ENCODE measurements at places on chromosomes 4 and X.

DNA sequence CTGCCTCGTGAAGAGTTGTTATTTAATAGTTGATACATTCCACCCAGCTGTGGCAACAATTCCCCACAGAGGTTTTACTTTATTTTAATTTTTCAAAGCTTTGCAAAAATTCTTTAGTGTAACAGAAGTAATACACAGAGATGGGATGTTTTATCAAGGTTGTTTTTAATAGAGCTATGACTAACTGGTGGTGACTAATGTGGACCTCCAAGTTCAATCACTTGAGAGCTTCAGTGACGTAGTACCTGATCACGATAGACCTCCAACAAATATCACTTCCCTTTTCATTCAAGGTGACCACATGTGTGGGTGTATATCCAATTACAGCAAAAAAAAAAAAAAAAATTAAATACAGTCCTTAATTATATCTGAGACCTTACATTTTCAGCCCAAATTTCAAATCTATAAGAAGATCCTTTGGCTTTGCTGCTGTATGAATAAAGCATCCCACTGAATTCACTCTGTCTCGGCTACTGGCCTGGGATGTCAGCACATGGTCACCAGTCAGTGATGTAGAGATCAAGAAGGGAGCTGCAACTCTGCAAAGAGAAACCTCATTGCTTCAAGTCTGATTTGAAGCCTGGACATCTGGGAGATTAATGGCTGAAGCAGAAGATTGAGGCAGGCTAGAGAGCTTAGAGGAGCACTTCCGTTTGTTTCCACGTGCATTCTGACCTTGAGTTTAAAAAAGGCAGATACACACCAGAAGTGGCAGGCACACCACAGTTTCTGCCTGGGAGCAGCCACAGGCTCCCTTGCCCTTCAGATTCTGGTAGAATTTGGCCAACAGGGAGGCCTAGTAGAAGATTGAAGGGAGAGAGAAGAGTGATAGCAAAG lies 345.9 kb upstream of the NOCT start:
- DNase-seq = no peak

GRCh38 chr4:16843831-16844508 lies 54.5 kb downstream of the LDB2 start:
- no peak for DNase-seq

DNA sequence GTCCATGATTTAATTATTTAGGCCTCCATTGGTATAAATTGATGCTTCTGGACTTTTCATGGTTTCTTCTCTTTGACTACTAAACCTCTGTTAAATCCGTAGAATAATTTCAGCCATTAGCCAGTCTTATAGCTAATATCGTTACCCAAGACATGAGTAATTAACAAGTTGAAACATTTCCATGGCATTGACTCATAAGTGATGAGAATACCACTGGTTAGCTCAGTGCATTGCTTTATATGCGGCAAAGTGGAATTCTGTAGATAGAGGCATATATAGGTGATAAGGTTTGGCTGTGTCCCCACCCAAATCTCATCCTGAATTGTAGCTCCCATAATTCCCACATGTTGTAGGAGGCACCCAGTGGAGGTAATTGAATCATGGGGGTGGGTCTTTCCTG lies 80.6 kb downstream of the VCX2 start:
- DNase-seq = no peak

GRCh38 chr4:155785828-155786227 lies 27.0 kb downstream of the GUCY1B1 start:
- DNase-seq = no peak

- no peak for DNase-seq
These were observed 1425.8 kb downstream of the PCDH7 start for GRCh38 chr4:32145987-32146386.

GRCh38 chr4:68366600-68366999 lies 16.7 kb upstream of the YTHDC1 start:
- DNase-seq = no peak

GRCh38 chr4:145042601-145043285 lies 55.3 kb downstream of the ANAPC10 start:
- DNase-seq = no peak

DNA sequence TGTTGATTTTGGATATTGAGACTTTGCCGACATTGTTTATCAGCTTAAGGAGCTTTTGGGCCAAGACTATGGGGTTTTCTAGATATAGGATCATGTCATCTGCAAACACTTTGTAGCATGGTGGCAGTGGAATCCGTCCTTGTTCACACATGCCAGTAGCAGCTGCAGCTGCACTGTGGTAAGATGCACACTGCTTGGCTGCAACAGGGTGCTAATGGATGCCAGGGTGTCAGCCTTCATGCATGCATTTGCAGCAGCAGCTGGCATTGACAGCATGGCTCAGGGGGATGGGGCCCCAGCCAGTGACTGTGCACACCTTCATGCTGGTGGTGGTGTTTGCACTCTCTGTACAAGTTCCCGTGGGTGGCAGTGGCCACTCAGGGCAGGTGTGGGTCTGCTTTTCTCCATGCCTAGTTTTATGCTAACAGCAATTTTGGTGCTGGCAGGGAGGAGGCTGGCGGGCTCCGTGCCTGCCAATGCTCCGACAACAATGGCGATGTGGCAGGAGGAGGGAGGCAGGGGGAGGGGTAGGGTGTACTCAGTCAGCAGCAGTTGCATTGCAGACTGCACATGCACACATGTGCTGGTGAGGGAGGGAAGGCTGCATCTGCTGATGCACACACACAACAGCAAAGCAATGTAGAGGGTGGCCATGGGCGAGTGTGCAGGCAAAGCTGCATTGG lies 37.5 kb downstream of the BEX3 start:
- DNase-seq = no peak

DNA sequence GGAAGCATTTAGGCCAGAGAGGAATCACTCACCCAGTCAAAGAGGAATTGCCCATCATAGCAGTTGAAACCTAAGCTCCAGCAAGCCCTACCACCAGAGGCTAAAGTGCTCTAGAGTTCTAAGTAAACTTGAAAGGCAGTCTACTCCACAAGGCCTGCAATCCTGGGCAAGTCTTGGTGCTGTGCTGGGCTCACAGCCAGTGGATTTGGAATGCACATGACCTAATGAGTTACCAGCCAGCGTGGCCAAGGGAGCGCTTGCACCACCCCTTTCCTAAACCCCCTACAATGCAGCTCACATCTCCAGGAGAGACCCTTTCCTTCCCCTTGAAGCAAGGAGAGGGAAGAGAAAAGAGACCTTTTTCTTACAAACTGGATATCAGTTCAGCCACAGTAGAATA lies 445.7 kb downstream of the GASK1B start:
- DNase-seq = no peak

DNA sequence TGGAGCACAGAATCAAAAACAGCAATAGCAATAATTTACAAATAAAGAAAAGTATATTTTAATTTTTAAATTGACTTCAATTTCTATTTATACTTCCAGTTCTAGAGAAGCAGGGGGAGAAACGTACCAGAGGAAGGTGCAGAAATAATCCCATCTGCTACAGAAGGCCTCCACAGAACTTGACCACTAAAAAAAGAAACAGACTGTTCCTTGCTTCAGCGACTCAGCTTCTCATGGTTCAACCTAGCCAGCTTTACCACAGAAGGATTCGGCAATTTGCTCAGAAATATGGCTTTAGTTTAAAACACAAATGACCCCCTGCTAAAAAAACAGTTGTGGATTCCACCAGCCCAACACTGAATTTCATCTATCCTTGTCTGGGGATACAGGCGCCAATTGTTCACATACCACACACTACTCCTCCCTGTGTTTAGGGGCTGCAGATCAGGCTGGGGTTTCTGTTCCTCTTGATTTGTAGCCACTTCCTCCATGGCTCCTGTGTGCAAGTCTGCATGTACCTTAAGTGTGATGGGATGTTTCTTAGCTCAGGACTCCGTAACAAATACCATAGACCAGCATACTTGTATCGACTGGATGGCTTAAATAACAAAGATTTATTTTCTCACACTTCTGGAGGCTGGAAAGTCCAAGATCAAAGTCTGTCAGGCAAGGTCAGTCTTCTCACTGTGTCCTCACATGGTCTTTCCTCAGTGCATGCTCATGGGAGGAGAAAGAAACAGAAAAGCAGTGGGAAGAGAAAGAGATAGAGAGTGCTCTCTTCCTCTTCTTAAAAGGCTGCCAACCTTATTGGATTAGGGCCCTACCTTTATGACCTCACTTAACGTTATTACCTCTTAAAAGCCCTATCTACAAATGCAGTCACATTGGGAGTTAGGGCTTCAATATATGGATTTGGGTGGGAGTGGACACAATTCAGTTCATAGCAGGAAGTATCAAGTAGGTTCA lies 79.1 kb downstream of the AMOT start:
- peak; percentile 0 for DNase-seq

DNA sequence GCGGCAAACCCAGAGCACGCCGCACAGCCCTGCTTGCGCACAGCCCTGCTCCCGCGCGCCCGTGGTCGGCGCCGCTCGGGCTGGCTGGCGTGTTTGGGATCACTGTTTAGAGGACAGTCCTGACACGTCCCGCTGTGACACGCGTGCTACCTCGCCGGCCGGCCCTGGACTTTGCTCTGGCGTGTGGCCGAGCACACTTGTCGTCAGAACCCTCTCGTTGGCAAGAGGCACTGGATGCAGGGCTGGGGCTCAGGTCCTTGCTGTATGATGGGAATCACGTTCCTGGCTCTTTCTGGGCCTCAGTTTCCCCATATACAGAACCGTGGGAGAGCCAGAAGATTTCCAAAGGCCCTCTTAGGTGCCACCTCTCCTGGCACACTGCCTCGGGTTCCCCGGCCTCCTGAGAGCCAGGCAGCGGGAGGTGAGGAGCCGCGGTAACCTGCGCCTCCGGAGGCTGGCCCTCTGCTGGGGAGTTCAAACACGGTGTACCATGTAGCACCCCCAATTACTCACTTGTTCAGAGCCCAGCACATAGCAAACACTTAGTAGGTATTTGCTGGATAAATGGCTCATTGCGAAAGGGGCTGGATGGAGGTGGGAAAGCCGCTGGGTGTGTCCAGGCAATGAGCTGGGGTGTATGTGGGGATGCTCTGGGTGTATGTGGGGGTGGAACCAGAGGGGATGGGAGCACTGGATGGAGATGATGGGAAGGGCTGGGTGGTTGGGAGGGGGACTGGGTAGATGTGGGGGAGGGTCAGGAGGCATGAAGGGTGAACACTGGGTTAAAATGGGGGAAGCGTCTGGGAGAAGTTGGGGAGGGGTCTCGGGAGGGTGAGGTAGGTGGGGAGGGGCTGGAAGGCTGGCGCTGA lies 76.6 kb downstream of the HTRA3 start:
- DNase-seq = no peak

GRCh38 chr4:74364652-74365491 lies at the start of gene EREG:
EREG (plus strand) TSS chr4:74365145; CDS start chr4:74365309, 164 bp downstream.
- no peak for DNase-seq

DNA sequence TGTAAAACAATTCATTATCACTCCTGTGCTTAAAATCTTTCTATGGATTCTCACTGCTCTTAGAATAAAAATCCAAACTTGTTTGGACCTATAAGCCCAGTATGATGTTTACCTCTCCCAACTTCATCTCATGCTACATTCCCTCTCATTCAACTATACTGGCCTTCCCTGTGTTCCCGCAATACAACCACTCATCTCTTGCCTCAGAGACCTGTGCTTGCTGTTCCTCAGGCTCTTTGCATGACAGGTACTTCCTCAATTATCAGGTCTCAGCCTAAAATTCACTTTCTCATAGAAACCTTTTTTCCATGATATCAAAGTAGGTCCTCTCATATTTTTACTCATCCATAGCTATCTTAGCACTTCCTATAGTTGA lies 71.7 kb downstream of the ENOX2 start:
- DNase-seq = no peak

GRCh38 chrX:19272452-19272851 lies 71.3 kb upstream of the PDHA1 start:
- no peak for DNase-seq

DNA sequence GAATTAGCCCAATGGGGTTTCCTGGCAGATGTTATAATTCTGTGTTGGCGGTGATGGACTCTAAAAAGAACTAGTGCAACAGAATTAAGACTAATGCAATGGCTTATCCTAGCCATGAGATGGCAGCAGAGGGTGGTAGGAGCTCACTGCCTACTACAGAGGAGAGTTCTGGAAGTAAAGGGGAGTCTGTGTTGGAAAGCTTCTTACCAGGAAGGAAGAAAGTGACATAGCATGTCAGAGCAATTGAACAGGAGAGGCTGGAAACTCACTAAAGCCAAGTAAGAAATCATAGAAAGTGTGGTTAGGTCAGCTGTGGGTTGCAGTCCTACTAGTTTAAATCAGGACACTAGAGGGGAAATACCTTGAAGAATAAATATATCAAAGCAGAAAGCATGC lies 6.3 kb upstream of the TRPC5OS start:
- DNase-seq = peak; percentile 40

DNA sequence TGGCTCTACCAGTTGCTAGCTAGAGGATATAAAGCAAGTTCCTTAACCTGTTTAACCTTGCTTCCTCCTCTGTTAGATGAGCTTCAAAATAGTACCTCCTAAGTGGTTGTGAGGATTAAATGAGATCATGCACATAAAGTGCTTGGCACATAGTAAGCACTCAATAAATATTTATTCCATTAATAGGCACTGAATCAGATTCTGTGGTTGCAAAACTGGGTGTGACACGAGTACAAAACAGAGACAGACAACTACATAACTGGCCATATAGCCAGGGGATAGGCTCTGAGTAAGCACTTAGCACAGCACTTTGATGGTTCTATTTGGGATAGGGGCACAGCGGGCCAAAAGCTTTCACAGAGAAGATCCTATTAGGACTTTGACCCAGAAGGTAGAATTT lies 150.3 kb downstream of the RELL1 start:
- no peak for DNase-seq

DNA sequence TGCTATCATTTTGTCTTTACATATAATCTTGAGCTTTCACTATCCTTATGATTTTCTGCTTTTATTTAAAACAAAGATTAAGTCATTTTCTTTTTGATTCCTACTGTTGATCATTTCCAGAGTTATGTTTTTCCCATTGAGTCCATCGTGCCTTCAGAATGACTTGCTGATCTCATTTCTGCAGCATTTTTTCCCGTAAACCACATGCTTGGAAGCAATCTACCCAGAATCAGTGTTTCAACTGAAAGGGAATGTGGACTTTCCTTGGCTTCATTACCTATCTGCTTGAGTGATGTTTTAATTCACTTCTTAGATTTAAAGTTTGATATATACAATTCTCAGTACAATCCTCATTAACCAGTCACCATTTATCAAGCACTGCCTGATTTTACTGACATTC lies 192.4 kb upstream of the FSTL5 start:
- no peak for DNase-seq

DNA sequence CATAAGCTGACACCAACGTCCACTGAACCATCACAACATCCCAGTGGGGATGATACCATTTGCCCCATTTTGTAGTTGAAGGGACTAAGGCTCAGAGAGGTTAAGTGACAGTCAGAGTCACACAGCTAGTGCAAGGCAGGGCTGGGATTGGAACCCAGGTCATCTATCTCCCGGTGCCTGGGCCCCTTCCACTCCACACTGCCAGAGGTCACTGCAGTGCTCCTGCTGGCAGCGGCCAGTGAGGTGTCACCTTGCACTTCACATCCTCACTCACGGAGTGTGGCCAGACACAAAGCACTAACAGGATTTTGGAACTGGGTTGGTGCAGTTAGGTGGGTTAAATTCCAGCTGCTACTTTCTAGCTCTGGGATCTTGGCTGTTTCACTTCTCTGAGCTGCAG lies 118.7 kb downstream of the ENPP6 start:
- DNase-seq = no peak

GRCh38 chrX:19661961-19662360 lies 146.7 kb upstream of the MAP3K15 start:
- no peak for DNase-seq

Measured in NB4 (cell line).